ENCODE measurements at places on chromosomes 6 and 20.

DNA sequence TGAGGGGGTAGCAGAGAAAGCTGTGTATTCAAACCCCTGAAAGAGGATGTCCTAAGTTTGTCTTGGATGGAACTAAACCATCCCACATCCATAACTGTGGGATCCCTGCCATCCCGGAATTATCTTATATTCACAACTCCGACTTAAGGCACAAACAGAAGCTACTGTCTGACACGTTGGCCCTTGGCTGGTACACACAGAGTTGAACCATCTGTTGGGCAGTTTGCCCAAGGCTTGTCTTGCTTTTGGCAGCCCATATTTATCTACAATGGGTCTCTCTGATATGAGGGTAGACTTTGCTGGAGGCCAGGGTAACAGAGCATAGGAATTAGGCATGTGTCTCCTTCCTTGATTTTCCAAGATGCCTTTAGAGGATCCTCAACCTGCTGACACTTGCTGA lies 116.6 kb upstream of the PROKR2 start:
- no peak for DNase-seq

- DNase-seq = no peak
Observed at GRCh38 chr6:38479331-38479730, 160.4 kb downstream of the BTBD9 start.

DNA sequence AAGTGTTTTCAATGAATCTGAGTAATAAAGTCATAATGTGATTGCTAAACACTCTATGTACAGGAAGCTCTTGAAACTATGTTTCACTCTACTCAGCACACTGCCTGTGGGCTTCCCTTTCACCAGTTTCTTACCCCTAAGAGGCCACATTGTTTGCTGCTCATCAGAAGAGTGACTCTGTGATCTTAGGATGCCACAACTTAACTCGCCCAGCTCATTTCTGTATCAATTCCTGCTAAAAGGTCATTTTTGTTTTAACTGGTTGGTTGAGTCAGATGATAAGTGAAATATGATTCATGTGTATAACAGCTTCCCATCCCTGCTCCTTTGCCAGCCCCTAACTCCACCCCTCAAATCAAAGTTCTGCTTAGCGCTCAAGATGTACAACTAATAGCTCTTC lies 9.8 kb upstream of the NDUFAF4 start:
- DNase-seq = no peak

- no peak for DNase-seq
Observed at GRCh38 chr6:125277838-125278237, 23.9 kb downstream of the HDDC2 start.

GRCh38 chr6:33280539-33280938 lies 3.6 kb downstream of the B3GALT4 start:
- no peak for DNase-seq

- no peak for DNase-seq
Observed at GRCh38 chr20:44716309-44717106, 1.3 kb downstream of the CCN5 start.

GRCh38 chr6:31531771-31532643 lies 3.2 kb downstream of the MCCD1 start:
- DNase-seq = no peak

GRCh38 chr6:51891784-51892183 lies 195.6 kb downstream of the PKHD1 start:
- no peak for DNase-seq

DNA sequence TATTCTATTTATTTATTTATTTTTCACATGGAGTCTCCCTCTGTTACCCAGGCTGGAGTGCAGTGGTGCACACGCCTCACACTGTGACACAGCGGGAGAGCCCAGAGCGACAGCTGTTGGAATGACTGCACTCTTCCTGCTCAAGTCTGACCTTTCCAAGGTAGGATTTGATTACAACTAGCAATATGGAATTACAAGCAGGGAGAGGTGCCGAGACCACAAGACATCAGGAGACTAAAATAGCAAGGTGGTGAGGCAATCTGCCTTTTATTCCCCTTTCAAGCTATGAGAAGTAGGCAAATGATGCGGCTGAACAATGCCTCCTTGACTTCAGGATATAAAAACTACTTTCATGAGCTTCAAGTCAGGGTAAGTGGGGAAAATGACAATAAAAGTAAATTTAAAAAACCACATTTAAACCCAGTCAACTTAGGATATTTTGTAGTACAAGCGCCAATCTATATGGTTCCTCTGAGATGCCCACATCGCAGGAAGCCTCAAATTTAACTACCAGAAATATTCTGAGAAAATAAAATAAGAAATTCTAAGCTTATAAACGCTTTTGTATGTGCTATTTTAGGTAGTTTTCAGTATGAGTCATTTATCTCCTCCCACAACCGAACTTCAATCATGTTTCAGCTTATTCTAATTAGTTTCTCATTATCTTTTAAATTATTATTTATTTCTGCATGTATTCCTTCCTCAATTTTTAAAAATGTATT lies 146.9 kb upstream of the SGK1 start:
- no peak for DNase-seq

DNA sequence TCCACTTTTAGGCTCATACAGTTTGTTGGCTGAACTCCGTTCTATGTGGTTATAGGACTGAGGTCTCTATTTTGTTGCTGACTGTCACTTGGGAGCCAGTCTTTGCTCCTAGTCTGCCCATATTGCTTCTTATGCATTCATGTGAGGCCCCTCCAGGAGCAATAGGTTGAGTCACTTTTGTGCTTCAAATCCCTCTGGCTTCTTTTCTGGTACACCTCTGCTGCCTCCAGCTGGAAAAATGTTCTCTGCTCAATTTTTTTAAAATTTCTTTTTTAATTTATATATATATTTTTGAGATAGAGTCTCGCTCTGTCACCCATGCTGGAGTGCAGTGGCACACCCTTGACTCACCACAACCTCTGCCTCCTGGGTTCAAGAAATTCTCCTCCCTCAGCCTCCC lies 42.7 kb upstream of the NOX3 start:
- DNase-seq = no peak

DNA sequence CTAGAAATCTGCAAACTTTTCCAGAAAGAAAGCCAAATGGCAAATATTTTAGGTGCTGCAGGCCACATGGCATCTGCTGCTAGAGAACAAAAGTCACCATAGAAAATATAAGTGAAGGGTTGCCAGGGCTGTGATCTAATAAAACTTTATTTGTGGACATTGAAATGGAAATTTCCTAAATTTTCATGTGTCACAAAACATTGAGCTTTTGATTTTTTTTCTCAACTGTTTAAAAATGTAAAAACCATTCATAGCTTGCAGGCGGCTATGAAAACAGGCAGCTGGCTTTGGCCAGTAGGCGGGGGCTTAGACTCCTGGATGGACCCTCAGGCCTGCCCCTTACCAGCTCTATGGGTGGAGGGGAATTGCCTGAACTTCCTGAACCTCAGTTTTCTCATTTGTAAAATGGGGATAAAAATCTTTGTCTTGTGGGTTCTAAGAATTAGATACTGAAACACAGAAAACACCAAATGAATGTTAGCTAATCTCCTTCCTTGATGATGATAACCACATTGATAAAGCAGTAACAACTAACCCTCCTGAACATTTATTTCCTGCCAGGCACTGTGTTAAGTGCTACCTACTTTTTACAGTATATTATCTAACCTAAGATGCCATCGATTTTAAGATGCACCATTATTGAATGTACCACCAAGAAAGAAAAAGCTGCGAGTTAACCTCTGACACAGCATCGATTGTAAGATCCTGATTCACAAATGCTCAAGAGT lies 85.5 kb downstream of the SLC22A23 start:
- DNase-seq = no peak

- no peak for DNase-seq
Observed at GRCh38 chr6:161498881-161499280, 225.0 kb upstream of the AGPAT4 start.

- DNase-seq = peak; percentile 65
Observed at GRCh38 chr6:112180095-112180820, 74.1 kb downstream of the LAMA4 start.

DNA sequence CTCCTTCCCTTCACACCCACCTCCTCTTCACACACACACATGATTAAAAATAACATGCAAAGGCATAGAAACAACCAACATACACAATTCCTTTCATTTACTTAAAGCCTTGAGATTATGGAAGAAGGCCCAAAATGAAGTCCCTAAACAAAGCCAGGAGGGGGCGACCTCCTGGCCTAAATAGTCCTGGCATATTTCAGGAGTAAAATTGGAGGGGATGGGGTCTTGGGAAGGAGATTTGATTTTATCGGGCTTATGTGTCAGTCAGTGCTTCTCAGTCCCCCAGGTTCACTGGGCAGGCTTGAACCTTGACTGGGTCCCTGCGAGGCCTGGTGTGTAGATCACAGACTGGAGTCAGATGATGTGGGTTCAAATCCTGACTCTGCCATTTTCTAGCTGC lies 266.4 kb downstream of the SAMD5 start:
- no peak for DNase-seq

DNA sequence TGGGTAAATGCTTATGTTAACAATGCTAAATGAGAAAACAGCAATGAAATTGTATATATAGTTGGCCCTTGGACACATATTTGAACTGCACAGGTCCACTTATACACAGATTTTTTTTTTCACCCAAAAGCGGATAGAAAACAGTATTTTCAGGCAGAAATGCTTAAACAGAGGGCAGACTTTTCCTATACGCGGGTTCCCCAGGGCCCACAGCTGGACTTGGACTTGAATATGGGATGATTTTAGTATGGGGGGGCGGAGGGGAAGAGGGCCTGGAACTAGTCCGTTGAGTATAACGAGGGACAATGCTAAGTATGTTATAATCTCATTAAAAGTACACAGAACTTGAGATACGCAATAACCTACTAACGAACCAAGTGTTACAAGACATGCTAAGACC lies 1.1 kb upstream of the PRSS35 start:
- DNase-seq = no peak

DNA sequence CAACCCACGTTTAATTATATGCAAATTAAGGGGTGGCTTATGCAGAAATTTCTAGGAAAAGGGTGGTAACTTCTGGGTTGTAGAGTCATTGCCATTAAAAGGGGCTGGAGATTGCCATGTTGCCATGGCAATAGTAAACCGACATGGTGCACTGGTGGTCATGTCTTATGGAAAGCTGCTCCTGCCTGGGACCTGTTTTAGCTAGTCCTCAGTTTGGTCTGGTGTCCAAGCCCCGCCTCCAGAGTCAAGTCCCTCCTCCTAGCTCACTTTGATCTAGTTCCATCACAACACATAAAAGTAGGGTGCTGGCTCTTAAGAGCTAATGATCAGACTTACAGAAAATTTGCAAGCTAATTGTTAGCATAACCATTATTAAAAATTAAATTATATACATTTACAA lies 5.3 kb downstream of the SLC22A2 start:
- DNase-seq = no peak

- no peak for DNase-seq
Observed at GRCh38 chr6:45455408-45455807, 77.7 kb upstream of the SUPT3H start.

DNA sequence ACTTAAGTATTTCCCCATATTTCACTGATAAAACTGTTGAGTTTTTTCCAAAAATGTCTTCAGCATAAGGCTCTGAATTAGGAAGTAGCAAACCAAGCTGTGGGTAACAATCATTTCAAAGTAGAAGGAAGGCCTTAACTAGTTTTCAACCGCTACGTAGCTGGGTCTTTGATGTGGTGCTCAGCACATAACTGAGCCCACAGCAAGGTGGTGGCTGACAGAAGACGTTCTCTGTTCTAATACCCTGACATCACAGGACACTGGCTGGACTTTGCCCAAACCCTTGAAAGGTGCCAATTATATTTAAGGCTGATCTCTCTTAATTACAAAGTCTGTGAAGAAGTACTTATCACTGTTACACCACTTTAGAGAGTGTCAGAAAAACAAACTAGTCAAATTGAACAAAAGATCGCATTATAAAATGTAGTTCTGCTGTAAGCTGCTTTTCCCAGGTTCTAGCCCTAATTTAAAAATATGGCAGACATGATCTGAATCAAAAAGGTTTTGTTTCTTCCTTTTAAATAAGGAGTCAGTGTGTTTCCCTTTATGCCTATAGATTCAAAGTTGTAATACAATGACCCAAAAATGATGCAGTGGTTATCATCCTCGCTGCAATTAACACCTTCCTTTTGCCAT lies 26.7 kb downstream of the MAN1A1 start:
- DNase-seq = no peak

- no peak for DNase-seq
Observed at GRCh38 chr20:41837669-41838224, 219.6 kb upstream of the CHD6 start.

- DNase-seq = no peak
Observed at GRCh38 chr20:48326868-48327267, 500.9 kb downstream of the PREX1 start.

DNA sequence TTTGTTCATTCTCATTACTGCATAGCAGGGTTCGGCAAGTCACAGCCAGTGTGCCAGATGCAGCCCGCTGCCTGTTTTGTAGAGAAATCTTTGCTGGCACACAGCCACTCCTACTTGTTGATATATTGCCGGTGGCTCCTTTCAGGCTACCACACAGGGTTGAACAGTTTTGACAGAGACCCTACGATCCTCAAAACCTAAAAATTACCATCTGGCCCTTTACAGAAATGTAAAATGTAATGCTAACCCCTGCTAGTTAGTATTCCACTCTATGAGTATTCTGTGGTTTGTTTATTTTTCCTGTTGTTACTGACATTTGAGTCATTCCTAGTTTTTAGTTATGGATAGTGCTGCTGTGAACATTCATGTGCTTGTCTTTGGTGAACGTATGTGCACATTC lies 11.5 kb downstream of the DHX35 start:
- DNase-seq = no peak

- DNase-seq = no peak
Observed at GRCh38 chr6:7568021-7568420, 22.0 kb upstream of the SNRNP48 start.

GRCh38 chr6:11804135-11804534 lies 25.5 kb upstream of the ADTRP start:
- DNase-seq = no peak

DNA sequence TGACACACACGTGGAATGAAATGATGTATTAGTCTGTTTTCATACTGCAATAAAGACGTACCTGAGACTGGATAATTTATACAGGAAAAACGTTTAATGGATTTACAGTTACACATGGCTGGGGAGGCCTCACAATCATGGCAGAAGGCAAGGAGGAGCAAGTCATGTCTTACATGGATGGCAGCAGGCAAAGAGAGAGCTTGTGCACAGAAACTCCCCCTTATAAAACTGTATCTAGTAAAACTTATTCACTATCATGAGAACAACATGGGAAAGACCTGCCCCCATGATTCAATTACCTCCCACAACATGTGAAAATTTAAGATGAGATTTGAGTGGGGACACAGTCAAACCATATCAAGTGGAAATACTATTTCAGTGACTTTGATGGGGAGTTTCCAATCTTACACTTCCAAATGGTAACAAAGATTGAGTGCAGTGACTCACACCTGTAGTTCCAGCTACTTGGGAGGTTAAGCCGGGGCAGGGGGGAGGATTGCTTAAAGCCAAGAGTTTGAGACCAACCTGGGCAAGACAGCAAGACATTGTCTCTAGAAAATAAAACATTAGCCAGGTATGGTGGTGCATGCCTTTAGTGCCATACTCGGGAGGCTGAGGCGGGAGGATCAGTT lies 8.2 kb upstream of the LY86 start:
- DNase-seq = no peak

Data from neural crest cell (in vitro differentiated cells).